ENCODE measurements at places on chromosomes 2 and 18. TPM values are rescaled to one million over a fixed set of nuclear protein-coding genes. Genes with fewer than 3 reads are reported as not detected.

Gene CYRIA
- 0.81 TPM for total RNA-seq

Gene SLC9A4
- 0.10 TPM for total RNA-seq

Gene METAP1D
- 3.9 TPM for total RNA-seq

Gene FSHR
- not detected for total RNA-seq

Gene TFPI
- not detected for total RNA-seq

Gene G6PC2
- total RNA-seq: not detected

Gene ZNF804A
- total RNA-seq: not detected

Gene CDH19
- not detected for total RNA-seq

Gene RAX
- 0.17 TPM for total RNA-seq

Gene TMEM237
- total RNA-seq: 15.4 TPM

Gene NEURL3
- 0.87 TPM for total RNA-seq

Gene CLK1
- 114 TPM for total RNA-seq

Gene SLC8A1
- 0.19 TPM for total RNA-seq

Gene SOCS6
- 1.3 TPM for total RNA-seq

Gene REG3A
- not detected for total RNA-seq

Gene CAPN10
- total RNA-seq: 33.9 TPM

Gene LAMA3
- total RNA-seq: 0.07 TPM

Gene PLCD4
- 0.78 TPM for total RNA-seq

Gene AQP12B
- not detected for total RNA-seq

Gene SCTR
- not detected for total RNA-seq

Gene ITPRIPL1
- 30.2 TPM for total RNA-seq

Gene INHA
- total RNA-seq: not detected

Gene NAT8
- not detected for total RNA-seq

Gene CDH2
- not detected for total RNA-seq

Gene SCG2
- not detected for total RNA-seq

Gene PIEZO2
- not detected for total RNA-seq

Gene SALL3
- not detected for total RNA-seq

Gene DCDC2C
- not detected for total RNA-seq

Measured in activated CD4-positive, alpha-beta memory T cell treated with anti-CD3 and anti-CD28 coated beads for 36 hours (primary cell).